Stimulated activated CD8-positive, alpha-beta memory T cell treated with anti-CD3 and anti-CD28 coated beads, Interleukin-7, amount 100 ng/mL, for 24 hours (primary cell): ENCODE measurements at places on chromosomes 3 and 15.

DNA sequence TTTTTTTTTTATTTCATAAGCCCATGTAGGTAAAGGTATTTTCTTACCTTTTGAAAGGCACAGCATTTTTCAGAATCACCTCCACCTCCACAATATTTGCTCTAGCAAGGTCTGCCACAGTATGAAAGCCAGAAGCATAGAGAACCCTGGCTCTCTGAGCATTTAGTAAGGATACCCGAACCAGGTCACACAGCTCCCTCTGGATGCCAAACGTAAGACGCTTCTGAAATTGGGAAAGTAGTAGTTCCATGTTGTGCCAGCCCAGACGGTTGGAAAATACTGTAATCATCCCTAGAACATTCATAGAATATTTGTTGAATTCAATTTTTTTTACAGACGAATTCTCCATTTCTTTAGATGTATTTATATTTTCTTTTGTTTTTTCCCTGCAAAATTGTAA lies 52.4 kb downstream of the POLQ start:
- DNase-seq: no peak

- DNase-seq: no peak
Measured at GRCh38 chr15:65577129-65577996, 33.6 kb downstream of the INTS14 start.

- no peak for DNase-seq
Measured at GRCh38 chr3:99418209-99418635, 220.2 kb upstream of the COL8A1 start.

GRCh38 chr15:65368302-65369211 lies 9.2 kb downstream of the IGDCC3 start:
- DNase-seq: no peak

DNA sequence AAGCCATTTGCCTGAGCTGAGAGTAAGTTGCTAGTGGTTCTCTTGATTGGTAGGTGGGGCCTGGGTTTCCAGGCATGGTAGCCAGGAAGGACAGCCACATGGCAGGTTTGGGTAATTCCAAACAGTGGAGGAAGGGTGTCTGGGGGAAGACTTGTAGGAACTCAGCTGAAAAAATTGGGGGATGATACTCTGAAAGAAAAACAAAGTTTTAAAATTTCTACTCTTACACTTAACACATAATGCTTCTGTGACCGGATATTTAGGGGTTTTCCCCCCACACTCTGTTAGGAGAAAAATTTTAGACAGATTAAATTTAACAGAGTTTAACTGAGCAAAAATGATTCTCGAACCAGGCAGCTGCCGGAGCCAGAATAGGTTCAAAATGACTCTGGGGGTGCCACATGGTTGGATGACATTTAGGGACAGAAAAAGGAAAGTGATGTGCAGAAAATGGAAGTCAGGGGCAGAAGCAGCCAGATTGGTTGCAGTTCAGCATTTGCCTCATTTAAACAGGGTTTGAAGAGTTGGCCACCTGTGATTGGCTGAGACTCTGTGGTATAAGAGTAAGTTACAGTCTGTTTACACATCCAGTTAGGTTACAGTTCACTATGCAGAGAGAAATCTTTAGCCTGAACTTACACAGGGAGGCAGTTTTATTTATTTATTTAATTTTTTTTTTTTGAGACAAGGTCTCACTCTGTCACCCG lies 8.1 kb downstream of the B2M start:
- no peak for DNase-seq

DNA sequence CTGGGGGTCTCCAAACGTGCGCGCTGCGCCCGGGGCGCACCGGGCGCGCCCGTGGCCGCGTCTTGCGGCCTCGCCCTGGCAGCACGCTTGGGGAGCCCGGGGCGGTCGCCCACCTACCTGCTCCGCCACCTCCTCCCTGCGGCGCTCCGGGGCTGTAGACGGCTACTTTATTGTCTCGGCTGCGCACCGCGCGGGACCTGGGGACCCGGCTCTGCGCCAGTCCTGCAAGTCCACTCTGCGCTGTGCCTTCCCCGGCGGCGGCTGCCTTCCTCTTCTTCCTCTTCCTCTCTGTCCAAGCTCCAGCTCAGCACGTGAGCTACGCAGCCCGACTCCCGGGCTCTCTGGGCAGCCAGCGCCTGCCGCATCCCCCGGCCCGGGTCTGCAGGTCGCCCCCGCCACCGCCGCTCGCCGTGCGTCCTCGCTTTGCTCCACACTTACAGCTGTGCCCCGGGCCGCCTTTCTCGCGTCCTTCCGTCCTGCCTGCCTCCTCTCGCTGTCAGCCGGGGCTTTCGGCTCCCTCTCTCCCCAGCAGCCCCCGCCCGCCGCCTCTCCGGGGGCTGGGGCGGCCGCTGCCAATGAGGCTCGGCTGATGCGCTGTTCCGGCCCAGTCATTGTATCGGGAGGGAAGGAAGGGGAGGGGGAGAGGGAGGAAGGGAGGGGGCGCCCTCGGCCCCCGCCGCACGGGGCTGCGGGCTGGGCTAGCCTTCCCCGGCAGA lies 156.4 kb upstream of the FRMD4B start:
- DNase-seq: no peak

DNA sequence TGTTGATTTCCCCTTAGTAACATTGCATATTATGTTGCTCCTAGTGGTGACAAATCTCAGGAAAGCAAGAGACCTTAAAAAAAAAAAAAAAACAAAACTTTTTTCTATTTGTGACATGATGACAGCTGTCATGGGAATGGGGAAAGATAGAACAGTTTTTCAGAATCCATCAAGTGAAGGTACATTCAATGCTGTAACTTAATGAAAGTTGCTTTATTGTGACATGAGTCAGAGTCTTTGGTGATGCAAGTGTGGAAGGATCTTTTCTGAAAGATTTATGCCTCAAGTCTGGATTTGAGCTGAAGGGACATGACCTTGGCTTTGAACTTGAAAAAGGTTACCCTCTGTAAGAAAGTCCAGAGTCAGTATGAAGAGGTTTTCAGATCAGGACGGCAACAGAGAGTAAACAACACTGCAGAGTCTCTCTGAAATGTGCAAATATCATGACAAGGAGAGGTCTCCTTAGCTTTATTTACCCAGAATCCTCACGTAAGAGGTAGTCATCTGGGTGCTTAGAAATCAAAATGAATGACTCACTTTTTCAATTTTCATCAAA lies 424.7 kb downstream of the CNTN4 start:
- no peak for DNase-seq
